ENCODE measurements at places on chromosomes 16 and 17.

GRCh38 chr17:63488851-63489250 lies 12.0 kb downstream of the ACE start:
- DNase-seq = no peak

DNA sequence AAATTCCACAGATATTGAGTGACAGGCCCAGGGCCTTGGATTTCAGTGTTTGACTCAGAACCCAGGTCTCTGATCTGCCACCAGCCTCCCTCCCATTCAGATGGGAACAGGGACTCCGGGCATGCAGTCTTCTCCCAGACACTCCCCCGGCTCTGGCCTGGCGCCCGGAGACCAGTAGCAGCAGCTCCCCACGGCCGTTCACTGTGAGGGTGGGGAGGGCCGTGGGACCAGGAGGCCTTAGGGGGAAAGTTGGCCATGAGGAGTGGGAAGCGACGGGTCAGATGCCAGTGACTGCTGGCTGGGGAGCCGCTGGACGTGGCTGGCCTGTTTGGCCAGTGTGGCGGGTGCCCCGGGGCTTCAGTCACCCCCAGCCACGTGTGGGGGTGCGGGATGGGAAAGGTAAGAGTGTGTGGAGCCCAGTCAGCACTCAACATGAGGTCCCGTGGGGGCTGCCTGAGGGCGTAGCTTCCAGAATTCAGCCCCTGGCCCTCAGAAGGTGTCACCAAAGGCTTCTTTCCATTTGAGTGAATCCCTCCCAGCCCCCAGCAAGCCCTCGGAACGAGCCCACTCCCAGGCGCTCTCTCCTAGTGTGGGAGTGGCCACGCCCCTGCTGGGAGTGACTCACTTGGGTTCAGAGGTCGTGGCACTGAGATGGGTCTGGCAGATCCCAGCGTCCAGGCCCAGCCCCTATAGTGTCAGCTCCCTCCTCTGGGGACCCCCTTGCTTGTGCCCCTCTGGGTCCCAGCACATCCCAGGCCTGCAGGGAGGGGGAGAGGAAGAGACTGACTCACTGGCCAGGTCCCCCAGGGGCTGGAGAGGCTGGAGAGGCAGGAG lies 309.4 kb downstream of the SEC14L1 start:
- DNase-seq = peak; percentile 98

- no peak for DNase-seq
These were observed 49.2 kb downstream of the NOS2 start for GRCh38 chr17:27751166-27751565.

GRCh38 chr17:17146786-17147406 lies 59.2 kb downstream of the PLD6 start:
- no peak for DNase-seq

- DNase-seq = no peak
These were observed 20.1 kb downstream of the IRX3 start for GRCh38 chr16:54266363-54266955.

GRCh38 chr17:64357191-64357981 lies 33.3 kb downstream of the PECAM1 start:
- peak; percentile 62 for DNase-seq

- DNase-seq = no peak
These were observed 6.8 kb downstream of the ZNF771 start for GRCh38 chr16:30414159-30414558.

DNA sequence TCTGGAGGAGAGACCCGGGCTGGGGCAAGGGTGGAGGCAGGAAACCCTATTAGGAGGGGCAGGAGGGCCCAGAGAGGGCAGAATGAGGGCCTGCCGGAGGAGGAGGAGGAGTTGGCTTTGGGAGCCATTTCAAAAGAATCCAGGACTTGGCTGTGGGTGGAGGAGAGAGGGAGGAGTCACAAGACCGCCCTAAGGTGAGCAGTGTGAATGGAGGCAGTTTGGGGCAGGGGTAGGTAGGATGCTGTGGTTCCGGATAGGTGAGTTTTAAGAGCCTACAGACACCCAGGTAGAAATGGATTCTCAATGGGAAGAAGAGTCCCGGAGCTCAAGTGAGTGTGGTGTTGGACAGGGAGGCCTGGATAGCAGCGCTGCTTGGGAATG lies 80.3 kb downstream of the ARHGAP23 start:
- DNase-seq = no peak

DNA sequence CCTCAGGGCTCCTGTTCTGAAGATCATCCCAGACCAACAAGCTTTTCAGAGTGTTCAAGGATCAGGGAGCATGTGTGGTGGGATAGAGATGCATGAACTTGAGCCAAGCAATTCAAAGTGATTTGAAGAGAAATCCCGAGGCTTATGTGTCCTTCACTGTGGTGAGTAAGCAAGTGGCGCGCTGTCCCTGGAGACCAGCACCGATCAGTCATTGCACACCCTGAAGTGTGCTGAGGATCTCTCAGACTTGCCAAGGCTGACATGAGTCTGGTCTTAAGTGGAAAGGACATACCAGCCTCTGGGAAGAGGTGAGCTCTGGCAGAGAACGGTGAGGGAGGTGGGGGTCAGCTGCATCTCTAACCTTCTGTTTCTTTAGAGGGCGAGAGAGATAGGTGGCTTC lies 43.8 kb upstream of the CDH13 start:
- no peak for DNase-seq

- no peak for DNase-seq
These were observed 164.2 kb upstream of the LHX1 start for GRCh38 chr17:36773039-36773438.

- no peak for DNase-seq
These were observed 37.5 kb upstream of the WSB1 start for GRCh38 chr17:27256225-27257030.

DNA sequence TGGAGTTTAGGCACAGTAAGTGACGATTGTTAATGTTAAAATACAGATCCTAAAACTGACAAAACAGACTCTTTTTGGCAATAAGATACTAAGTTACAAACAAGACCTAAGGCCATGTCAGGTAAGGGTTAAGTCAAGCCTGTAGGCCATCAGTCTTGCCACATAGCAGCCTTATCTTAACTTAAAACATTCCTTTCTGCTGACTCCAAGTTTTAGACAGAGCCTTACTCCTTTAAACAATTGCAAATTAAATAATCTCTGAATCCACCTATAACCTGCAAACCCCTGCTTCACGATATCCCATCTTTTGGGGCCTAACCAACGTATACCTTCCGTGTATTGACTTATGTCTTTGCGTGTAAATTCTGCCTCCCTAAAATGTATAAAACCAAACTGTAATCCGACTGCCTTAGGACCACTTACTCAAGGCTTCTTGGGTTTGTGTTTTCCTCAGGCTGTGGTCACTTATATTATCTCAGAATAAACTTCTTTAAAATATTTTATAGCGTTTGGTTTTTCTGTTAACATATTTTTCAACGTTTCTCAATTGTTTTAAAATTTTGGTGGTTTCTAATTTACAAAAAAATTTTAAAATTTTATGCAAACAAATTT lies 64.4 kb downstream of the EFCAB5 start:
- no peak for DNase-seq

DNA sequence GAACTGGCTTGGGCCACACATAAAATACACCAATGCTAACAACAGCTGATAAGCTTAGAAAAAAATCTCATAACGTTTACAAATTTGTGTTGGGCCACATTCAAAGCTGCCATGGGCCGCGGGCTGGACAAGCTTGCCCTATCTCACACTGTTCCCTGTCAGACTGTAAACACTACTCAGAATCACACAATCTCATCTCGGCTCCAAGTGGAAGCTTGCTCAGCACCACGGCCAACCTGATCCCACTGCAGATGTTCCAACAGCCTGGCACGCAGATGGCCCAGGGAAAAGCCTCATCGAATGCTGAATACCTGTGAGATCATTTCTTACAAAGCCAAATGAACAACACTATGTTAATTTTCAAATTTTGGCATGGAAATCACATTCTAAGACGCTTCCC lies 125.8 kb downstream of the ANKRD11 start:
- DNase-seq = no peak

DNA sequence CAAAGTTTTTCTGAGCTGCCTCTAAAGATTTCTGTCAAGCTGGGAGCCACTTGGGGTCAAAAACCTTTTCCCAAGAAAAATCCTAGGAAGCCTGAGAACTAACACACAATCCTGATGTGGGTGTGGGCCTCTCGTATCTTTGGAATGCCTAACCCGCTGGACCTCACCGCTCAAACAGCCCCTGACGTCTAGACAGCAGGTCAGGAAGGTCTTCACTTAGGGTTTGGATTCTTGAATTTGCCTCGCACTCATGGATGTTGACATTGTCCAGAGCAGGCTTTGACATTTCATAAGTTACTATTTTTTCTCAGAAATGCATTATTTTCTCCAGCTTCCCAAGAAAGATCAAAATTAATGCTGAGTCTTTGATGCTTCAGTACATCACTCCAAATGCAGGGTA lies 18.9 kb downstream of the TEX2 start:
- DNase-seq = no peak

- DNase-seq = no peak
These were observed 221.1 kb upstream of the HSBP1 start for GRCh38 chr16:83586461-83587200.

DNA sequence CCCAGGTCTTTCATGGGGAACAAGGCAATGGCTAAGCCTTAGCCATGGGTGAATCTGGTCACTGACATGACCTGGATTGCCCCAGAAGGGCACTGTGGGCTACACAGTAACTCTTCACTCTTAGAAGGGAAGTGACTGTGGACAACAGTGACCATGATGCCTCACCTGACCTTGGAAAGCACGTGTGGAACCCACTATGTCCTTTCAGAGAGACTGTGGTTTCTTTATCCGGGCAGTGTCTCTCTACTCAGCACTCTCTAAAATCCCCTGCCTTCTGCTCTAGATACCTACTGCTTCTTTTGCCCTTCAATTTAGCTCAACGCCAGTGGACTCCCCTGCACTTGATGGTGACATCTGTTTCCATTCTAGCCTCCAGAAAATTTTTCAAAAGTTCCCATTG lies 66.1 kb upstream of the ANKFN1 start:
- no peak for DNase-seq

DNA sequence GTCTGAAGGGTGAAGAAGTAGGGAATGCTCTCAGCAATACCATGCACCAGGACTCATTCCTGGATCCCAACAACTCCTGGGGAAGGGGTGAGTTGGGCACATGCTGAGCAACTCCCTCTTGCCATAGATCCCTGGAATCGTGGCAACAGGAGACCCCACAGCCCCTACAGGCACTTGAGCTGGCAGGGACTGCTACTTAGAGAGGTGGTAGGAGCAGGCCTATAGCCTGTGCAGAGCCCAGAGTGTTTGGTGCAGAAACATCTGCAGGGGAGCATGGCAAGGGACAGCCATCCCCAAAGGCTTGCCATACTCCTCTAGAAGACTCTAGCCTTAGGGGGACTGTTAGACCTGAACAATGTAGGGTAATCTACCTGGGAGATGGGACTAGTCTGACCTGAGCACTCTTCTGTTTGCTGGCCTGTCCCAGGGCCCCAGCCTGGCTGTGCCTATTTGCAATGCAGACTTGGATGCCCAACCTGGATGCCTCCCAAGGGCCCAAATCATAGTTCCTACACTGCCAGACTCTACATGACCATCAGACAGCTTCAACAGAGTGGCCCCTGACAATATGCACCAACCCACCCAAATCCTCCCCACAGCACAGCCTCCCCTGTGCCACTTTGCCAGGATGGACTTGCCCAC lies 568.6 kb upstream of the KIF2B start:
- no peak for DNase-seq

DNA sequence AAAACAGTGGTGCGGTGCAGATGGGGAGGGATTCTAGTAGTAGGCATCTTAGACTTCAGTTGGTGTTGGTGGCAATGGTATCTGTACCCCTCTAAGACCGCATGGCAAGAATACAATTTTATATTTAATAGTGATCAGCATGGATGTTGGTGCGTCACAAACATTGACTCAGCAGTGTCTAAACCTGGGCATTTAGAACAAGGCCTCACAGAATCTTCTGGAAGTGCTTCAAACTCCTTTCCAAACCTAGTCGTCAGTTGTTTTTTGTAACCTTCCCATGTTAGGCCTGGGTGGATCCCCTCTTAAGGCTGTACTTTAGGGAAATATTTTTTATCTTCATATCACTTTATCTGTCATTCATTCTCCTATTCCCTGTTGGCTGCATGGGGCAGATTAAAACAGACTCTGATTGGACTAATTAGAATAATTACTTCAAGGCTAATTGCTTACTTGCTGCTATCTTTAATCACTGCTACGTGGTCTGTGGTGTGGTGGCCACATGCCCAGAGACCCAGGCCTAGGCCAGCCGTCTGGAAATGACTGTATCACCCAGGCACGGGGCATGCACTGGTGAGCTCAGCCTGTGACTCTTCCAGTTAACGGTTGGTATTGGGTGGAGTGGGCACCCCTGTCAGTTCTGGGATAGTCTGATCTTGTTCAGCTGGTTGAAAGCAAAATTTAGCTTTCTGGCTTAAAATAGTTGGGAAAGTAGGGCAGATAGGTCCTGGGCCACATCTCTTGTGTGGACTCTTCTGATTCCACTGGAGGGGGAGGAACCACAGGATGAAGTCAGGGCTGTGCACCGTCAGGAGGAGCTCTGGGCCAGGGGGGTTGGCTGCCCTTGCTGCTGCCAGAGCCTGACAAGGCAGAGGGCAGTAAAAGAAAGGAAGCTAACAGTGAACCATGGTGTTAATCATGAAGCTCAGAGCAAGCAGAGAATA lies 4.5 kb downstream of the ALKBH5 start:
- DNase-seq = no peak

DNA sequence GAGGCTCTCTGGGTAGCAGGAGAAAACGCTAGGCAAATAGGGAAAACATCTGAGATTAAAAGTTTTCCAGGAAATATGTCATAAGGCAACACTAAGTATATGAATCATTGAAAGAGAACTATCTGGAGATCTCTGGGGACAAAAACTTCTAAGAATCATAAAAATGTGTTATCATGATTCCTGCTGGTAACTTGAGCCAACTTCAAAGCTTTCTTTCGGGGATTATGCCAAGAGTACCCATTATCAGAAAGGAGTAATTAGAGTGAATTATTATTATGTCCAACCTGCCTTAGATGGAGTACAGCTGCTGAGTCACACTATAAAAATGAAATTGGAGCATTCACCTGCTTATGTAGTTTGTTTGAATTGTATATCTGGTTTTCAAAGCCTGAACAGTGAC lies 488.5 kb upstream of the SOX9 start:
- DNase-seq = no peak

DNA sequence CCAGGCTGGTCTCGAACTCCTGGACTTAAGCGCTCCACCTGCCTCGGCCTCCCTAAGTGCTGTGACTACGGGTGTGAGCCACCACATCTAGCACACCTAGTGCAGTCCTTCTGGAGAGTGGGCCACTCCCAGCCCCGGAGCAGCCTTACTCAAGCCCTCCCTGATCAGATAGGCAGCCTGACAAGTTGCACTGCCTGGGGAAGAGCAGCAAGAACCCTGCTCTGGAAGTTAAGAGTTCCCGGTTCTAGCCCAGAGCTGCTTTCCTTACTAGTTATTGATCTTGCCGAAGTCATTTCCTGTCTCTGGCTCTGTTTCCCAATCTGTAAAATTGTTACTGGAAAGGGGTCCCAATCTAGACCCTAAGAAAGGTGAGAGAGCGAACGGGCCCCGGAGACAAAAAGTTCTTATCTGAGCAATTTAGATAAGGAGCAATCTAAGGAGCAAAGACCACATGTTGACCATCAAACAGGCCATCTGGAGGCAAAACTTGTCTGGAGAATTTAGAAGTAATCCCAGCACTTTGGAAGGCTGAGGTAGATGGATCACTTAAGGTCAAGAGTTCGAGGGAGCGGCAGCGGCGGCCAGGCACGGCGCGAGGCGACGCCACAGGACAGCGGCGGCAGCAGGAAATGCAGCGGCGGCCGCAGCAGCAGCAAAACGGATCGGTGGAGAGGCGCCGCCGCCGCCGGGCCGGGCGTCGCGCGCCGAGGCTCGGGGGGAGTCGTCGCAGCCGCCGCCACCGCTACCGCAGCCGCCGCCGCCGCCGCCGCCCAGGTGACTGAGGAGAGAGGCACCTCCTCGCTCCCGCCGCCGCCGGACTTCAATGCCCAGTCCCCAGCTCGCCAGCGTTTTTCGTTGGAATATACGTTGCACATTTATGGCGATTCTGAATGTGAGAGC lies 4.3 kb upstream of the NAGLU start:
- peak; percentile 62 for DNase-seq

All from posterior cingulate gyrus (tissue), 11 donors.